ENCODE measurements at places on chromosomes 5 and 9.

DNA sequence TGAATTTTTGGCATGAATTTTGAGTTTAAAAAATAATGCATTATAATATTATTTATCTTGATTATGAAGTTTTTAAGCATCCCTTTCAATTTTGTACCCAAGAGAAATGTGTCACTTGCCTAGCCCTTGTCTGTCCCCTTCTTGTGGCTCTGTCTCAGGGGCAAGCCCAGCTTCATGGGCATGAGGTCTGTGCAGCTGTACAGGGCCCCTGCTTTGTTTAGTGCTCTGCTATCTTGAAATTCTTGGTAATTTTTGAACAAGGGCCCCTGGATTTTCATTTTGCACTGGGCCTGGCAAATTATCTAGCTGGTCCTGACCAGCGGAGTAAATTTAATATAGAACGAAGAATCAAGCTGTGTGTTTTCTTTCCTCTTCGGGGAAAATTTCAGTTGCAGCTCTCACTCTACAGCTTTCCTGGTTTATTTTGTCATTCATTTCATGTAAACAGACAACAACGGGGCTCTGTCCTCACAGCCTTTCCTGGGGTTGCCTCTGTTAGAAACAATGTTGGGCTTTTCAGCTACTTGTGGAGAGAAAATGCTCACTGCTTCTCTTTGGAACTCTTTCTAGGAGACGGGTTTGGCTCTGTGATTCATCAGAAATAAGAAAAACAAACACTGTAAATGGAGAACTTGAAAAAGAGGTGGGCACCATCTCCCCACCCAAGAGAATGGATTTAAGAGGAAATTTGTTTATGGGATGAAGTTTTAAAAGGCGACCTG lies 41.1 kb downstream of the LIX1 start:
- H3K27ac ChIP-seq = no peak overlapping the region
- no peak for DNase-seq
- peaks cover 2% of the 10 kb centered on the region for H3K4me1 ChIP-seq
- H3K4me3 ChIP-seq = no peak overlapping the region
- H3K27me3 ChIP-seq = peaks cover 36% of the 10 kb centered on the region
- no peaks in the 10 kb centered on the region for H3K36me3 ChIP-seq

- no peaks in the 10 kb centered on the region for H3K4me1 ChIP-seq
- no peak overlapping the region for H3K4me3 ChIP-seq
- H3K36me3 ChIP-seq = no peaks in the 10 kb centered on the region
- no peak overlapping the region for H3K27ac ChIP-seq
- no peak for DNase-seq
- no peaks in the 10 kb centered on the region for H3K27me3 ChIP-seq
Observed at GRCh38 chr5:11251247-11251646, 490.2 kb upstream of the DAP start.

- no peak overlapping the region for H3K4me3 ChIP-seq
- H3K27ac ChIP-seq = no peak overlapping the region
- peaks cover 9% of the 10 kb centered on the region for H3K4me1 ChIP-seq
- peaks cover 14% of the 10 kb centered on the region for H3K27me3 ChIP-seq
Observed at GRCh38 chr5:76041863-76042262, 41.3 kb upstream of the SV2C start.

GRCh38 chr9:36566813-36567221 lies 5.9 kb upstream of the MELK start:
- H3K36me3 ChIP-seq = no peaks in the 10 kb centered on the region
- H3K4me1 ChIP-seq = peaks cover 5% of the 10 kb centered on the region
- DNase-seq = no peak
- H3K27me3 ChIP-seq = peaks cover 6% of the 10 kb centered on the region

DNA sequence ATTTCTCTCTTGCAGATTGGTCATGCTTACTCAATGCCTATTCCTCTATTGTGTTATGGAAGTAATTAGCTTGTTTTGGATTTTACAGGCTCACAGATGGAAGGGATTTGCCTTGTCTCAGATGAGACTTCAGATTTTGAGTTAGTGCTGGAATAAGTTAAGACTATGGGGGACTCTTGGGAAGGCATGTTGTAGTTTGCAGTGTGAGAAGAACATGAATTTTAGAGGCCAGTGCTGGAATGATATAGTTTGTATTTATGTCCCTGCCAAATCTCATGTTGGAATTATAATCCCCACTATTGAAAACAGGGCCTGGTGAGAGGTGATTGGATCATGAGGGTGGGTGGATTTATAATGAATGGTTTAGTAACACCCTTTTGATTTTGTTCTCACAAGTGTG lies 6.1 kb upstream of the TUSC1 start:
- H3K4me1 ChIP-seq = no peaks in the 10 kb centered on the region
- DNase-seq = no peak
- no peaks in the 10 kb centered on the region for H3K36me3 ChIP-seq
- H3K27ac ChIP-seq = no peak overlapping the region
- H3K27me3 ChIP-seq = peaks cover under 1% of the 10 kb centered on the region
- H3K4me3 ChIP-seq = no peak overlapping the region

GRCh38 chr5:142009886-142010285 lies 2.9 kb downstream of the GNPDA1 start:
- no peak overlapping the region for H3K4me3 ChIP-seq
- peaks cover 69% of the 10 kb centered on the region for H3K4me1 ChIP-seq
- H3K27ac ChIP-seq = no peak overlapping the region

- peaks cover 4% of the 10 kb centered on the region for H3K36me3 ChIP-seq
- no peaks in the 10 kb centered on the region for H3K27me3 ChIP-seq
- no peaks in the 10 kb centered on the region for H3K4me1 ChIP-seq
Observed at GRCh38 chr9:137791947-137792346, 85.6 kb upstream of the CACNA1B start.

- no peaks in the 10 kb centered on the region for H3K36me3 ChIP-seq
- no peaks in the 10 kb centered on the region for H3K4me1 ChIP-seq
- no peak for DNase-seq
- H3K27ac ChIP-seq = no peak overlapping the region
- no peaks in the 10 kb centered on the region for H3K27me3 ChIP-seq
Observed at GRCh38 chr5:160287378-160288051, 24.8 kb downstream of the CCNJL start.

- no peaks in the 10 kb centered on the region for H3K4me1 ChIP-seq
- no peaks in the 10 kb centered on the region for H3K27me3 ChIP-seq
- H3K27ac ChIP-seq = no peak overlapping the region
- H3K36me3 ChIP-seq = no peaks in the 10 kb centered on the region
Observed at GRCh38 chr5:87940775-87941174, 327.9 kb downstream of the TMEM161B start.

DNA sequence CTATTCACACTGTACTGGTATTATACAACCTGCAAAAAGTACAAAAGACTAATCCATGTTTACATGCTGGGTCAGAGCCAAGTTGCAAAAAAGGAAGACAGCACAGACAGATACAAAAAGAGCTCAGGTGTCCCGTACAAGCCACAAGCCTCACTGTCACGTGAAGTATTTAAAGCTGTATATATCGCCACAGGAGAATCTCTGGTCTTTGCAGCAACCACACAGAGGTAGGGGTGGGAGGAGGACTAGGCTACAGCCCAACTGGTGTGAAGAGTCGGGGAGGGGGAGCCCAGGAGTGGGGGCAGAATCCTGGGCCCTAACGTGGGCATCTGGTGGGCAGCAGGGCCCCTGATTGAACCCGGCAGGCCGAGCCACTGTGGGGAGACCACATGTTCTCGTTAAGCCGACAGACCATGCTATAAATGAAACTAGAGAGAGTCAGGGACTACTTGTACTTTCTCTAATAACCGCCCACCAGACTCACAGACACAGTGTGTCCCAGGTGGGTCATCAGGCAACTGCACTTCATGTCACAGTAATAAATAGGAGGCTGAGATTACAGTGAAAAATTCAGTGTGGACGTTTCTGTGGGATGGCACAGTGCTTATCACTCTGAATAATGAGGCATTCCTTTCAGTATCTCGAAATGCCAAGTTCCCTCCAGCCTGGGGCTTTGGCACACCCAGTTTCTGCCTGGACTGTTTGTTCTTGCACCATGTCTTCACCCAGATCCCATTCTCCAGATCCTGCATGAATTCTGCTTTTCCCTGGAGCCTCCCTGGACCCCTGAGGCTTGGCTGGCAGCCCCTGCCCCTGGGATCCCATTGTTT lies 79.3 kb upstream of the SH3PXD2B start:
- DNase-seq = no peak
- H3K4me3 ChIP-seq = no peak overlapping the region
- no peak overlapping the region for H3K27ac ChIP-seq
- H3K36me3 ChIP-seq = no peaks in the 10 kb centered on the region

All from activated T-cell treated with anti-CD3 and anti-CD28 coated beads, Interleukin-2, amount 50 U/mL, for 72 hours (primary cell).